Anterior cingulate cortex (tissue), 58 donors: ENCODE measurements at places on chromosomes 12 and 14.

DNA sequence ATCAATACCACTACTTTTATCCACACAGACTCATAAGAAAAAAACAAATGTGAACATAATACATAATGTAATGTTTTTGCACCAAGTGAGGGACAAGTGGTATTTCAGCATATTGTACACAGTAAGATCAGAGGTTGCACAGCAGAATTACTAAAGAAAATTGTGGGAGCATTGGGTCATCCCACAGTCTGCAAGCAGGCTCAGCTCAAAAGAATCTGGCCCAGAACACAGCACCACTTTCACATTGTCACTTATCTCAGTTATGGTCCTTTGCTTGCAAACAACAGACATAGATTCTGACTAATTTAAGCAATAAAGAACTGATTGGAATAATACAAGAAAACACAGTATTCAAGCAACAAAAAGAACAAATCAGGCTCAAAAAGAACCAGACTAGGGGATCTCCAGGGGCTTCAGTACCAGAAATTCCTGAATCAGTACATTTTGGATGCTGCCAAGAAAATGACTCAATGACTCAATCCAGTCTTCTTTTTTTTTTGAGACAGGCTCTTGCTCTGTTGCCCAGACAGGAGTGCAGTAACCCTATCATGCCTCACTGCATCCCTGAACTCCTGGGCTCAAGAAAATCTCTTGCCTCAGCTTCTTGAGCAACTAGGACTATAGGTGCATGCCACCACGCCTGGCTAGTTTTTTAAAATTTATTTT, 42.9 kb upstream of the EEA1 start:
- DNase-seq, result no peak

DNA sequence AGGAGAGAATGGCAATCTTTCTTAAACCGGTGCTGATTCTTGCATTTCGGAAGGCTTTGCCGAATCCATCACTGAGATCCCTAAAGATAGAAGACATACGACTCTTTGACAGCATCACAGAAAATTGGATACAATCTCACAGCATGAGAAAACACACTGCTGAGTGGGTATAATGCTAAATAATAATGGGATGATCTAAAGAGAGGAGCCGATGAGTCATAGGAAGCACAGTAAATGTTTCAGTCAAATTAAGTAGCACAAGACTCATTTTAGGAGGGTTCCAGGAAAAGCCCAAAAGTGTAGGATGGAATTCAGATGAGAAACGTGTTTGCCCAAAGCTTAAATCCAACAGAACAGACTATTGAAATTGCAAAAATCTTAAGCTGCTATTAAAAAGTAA, 81.7 kb downstream of the CPNE8 start:
- DNase-seq, result no peak

DNA sequence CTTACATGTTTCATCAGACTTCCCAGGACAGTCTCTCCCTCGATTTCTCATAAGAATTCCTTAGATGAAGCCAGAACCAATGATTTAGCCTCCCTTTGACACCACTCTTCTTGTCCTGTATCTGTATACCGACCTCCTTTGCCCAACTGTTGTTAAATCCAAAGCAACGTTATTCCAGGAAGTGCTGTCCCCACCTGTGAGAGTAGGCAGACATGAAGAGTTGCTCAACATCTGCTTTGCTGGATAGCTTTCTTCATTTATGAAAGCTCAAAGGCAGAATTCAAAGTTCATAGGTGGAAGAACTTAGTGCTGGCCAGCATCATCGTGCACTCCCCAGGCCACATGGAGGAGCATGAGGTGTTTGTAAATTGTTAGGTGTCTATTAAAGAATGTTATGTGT, 55.6 kb downstream of the GTF2A1 start:
- no peak for DNase-seq

DNA sequence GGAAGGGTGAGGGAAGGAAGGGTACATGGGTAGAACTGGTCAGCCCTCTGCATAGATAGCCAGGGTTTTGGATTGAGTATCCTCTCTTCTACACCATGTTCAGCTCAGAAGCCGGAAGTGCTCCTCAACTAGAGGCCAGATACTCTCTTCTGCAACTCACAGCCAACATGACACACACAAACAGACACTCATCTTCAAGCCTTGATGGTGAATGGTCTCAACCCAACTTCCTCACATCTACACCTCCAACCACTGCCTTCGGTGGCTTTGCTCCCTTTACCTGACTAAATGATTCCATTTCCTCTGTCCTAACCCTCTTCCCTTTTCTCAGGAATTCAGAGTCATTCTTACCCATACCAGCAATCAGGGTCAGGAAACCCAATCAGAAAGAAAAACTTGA, 7.6 kb upstream of the FKBP11 start:
- DNase-seq, result no peak

GRCh38 chr12:5246196-5246595, 185.7 kb upstream of the NTF3 start:
- DNase-seq, result no peak

DNA sequence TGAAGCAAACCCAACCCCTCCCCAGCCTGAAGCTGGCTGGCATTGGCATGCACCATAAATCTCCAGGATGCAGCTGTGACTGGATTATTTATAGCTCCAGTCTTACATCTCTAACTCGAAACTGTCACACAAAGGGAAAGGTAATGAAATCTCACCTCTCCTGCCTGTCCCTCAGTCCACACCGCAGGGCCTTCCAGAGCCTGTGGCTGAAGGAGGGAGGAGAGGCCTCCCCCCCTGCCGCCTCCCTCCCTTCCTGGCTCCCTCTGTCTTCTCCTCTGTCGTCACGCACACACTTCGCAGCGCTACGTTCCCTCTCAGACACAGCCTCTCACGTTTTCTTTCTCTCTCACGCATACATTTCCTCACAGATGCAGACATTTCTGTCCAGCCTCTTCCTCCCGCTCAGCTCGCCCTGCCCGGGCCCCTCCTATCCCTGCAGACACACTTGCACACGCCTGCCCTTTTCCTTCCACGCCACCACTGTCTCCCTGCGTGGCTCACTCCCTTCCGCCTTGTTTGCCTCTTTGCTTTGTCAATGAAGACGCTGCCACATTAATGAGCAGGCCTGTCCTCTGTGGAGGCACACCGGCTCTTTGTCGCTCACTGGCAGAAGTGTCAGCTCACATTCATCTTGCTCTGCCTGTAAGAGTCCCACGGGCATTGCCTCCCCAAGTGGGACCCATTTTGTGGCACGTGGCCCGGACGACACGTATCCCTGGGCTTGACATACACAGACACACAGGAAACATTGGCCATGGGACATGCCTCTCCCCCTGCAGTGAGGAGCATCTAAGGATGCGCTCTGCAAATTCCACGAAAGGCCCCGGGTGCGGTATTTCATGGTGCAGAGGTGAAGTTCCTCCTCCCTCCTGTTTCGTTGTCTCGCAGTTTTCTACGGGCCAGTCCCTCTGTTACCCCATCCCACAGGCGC, 27.9 kb downstream of the IRF2BPL start:
- DNase-seq, result peak; percentile 20

DNA sequence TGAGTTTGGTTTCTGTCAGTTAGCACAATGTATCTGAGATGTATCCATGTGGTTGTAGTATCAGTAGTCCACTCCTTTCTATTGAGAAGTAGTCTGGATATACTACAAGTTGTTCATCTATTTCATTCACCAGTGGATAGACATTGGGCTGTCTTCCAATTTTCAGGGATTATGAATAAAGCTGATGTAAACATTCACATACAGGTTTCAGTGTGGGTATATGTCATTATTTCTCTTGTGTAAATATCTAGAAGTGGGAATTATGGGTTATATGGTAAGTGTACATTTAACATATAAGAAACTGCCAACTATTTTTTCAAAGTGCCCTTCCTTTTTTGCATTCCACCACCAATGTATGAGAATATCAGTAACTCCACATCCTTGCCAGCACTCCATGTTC, 35.9 kb downstream of the PHLDA1 start:
- DNase-seq, result no peak

GRCh38 chr12:56398324-56398723, 35.7 kb upstream of the APOF start:
- DNase-seq, result no peak

- DNase-seq, result no peak
These were observed 272.7 kb downstream of the BCL11B start for GRCh38 chr14:98999345-98999744.

DNA sequence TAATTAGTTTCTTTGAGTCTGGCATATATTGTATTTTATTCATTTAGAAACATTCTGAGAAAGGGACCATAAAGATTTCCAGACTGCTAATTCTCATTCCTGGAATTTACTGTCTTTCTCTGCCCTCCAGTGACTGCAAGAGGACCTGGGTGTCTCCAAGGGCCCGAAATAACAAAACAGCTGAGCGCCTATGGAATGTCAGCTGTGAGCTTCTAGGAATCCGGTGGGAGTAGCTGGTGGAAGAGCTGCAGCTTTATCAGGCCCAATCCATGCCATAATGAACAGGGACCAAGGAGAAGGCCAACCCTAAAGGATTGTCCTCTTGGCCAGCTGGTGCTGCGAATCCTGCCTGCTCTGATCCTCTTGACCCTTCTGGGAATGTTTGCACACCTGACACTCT, 31.9 kb downstream of the RDH12 start:
- DNase-seq, result no peak

DNA sequence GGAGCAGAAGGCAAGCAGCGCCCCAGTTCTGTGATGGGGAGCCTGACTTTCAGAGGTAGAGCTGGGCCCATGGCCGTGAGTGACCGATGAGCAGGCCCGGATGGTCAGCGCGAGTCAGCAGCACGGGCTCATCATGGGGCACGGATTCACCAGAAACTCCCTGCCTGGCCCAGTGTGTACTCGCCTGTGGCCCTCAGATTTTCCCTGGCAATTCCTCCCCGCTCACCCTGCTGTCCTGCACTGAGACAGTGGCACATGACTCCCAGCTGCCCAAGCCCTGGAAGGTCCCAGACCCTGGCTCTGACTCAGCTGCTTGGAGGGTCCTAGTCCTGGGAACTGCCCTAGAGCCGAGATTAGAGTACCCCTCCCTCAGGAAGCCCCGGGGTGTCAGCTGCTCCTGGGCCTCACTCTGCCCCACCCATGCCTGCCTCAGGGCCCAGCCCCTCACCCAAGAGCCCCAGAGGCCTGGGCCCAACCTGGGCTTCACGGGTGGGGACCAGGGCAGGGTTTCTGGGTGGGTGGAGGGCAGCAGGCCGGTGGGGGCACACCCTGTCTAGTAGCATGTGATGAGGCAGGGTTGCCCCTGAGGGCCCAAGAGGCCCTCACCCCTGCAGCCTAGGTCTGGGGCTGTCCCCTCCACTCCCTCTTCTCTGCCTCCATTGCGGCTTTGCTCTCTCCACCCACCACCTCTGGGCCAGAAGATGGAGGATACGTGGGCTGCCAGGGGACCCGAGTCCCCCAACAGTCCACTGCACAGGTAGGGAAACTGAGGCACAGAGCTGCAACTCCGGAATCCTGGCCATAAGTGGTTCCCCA, 8.4 kb downstream of the TRMT61A start:
- DNase-seq, result no peak

DNA sequence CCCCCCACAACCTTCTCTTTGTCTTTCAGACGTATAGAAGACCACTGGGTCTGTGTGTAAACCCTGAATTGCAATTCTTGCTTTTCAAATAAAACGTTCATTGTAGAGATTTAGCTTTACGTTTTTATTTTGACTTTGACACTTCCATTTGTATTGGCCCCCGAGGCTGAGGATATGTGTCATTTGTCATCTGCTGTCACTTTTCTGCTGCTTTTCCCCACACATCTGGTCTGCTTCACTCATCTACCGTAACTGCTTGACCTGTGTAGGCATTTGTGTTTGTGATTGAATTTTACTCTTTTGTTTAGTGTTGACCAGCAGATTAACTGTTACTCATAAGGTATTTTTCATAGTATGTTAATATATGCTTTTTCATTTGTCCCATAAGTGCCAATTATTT, 157.2 kb upstream of the SYT10 start:
- no peak for DNase-seq

DNA sequence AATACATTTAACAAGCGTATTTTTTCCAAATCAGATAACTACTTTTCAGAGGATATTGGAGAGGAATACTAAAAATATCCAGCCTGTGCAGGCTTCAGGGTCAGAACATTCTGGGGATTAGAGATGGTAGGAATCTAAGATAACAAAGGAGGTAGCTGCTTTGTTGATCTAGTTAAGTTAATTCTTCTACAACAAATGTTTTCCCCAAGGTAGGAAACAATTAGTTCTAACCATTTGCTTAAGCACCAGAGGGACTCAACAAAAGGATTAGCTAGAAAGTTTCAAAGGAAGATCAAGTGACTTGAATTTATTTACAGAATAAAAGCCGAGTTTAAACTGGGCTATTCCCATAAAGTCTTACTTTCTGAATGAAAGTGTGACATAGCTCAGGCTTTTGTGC, 524.2 kb downstream of the TMTC2 start:
- no peak for DNase-seq

- DNase-seq, result no peak
These were observed 29.6 kb downstream of the KCTD10 start for GRCh38 chr12:109447482-109447881.

GRCh38 chr12:66149702-66150398, 19.3 kb upstream of the LLPH start:
- no peak for DNase-seq

DNA sequence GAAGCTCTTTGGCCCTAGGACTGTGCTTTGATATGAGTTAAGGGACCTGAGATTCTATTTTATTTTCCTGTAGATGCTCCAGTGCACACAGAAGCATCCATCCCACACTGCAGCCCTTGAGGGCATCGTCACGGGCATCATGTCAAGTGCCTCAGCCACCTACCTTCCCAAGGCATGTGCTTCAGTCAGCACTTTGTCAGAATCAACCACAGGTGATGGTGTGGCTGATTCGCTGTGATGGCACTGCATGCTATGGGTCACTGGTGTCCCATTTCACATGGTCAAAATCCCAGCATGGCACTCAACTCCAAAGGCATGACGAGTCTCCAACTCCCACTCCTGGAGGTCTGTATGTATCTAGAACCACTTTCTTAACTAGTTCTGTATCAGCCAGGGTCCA, 100.8 kb downstream of the AACS start:
- DNase-seq, result no peak

DNA sequence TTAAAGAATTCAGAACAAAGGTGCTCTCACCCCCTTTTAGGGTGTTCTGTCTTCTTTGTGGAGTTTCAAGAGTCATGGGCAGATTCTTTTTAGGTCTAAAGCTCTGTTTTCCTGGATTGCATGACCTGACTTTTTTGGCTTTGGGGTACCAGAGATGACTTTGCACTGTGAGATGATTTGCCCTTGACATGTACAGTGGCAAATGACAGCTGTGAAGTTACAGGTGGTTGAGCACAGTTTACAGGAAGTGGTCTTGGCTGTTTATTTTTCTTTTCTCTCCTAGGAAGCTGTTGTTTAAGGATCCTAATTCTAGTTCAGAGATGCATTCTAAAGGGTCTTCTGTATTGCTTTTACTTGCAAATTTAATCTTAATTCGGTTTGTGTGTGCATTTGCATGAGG, 83.8 kb upstream of the METAP2 start:
- no peak for DNase-seq

- DNase-seq, result no peak
These were observed 15.3 kb downstream of the UBE2N start for GRCh38 chr12:93426412-93426805.

GRCh38 chr12:2084553-2085296, 31.9 kb downstream of the CACNA1C start:
- DNase-seq, result no peak

- no peak for DNase-seq
These were observed 122.7 kb upstream of the FAR2 start for GRCh38 chr12:29026419-29026818.

- DNase-seq, result no peak
These were observed 72.5 kb downstream of the ACSS3 start for GRCh38 chr12:81150382-81150781.

- DNase-seq, result no peak
These were observed 23.1 kb downstream of the AMN start for GRCh38 chr14:102945346-102946130.

GRCh38 chr14:76829013-76829365, 2.8 kb downstream of the LRRC74A start:
- DNase-seq, result no peak
